ENCODE measurements at places on chromosomes 12 and 14.

DNA sequence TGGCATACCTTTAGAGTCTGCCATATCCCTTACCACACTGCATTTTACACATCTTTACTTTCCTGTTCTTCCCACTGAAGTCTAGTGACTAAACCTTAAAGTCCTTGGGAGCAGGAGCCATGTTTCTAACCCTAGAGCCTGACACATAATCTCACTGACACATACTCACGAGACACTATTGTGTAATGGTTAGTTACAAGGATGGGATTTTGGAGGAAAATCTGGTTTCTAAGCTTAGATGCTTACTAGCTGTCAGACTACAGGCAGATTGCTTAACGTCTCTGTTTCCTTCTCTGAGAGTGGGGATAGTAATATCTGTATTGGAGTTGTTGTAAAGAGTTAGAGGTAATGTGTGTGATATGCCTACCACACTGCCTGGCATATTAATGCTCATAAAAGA, 6.2 kb upstream of the DYRK4 start:
- no peak for DNase-seq

DNA sequence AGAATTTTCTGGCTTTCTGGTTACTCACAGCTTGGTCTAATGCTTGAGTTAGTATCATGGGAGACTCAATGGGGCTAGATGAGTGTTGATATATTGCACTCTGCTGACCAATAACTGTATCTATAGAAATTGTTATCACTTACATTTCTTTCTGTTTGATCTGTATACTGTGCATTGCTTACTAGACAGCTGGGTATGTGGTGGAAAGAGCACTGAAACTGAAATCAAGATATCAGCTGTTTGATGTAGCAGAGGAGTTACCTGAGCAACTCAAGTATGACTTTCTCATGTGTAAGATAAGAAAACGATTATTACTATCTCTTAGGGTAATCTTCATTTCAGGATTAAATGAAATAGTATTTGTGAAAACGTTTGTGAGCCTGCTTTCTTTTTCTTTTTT, 183.0 kb downstream of the SLC15A5 start:
- DNase-seq: no peak

- DNase-seq: no peak
These were observed 56.7 kb downstream of the NTF3 start for GRCh38 chr12:5488626-5488955.

DNA sequence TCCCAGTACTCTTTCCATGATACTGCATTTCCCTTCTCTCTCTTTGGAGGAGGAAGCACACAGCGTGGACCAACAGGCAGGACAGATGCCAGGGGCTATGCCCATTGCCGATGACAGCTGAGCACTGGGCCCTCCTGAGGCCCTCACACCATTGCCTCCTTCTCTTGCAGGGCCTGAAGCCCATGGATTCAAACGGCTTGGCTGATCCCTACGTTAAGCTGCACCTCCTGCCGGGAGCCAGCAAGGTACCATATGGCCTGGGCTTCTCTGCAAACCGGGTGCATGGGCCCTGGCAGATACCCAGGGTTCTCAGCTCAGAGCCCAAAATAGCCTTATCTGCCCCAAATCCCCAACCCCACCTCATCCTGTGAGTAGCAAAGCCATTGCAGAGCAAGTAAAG, 25.2 kb upstream of the OAS1 start:
- no peak for DNase-seq

DNA sequence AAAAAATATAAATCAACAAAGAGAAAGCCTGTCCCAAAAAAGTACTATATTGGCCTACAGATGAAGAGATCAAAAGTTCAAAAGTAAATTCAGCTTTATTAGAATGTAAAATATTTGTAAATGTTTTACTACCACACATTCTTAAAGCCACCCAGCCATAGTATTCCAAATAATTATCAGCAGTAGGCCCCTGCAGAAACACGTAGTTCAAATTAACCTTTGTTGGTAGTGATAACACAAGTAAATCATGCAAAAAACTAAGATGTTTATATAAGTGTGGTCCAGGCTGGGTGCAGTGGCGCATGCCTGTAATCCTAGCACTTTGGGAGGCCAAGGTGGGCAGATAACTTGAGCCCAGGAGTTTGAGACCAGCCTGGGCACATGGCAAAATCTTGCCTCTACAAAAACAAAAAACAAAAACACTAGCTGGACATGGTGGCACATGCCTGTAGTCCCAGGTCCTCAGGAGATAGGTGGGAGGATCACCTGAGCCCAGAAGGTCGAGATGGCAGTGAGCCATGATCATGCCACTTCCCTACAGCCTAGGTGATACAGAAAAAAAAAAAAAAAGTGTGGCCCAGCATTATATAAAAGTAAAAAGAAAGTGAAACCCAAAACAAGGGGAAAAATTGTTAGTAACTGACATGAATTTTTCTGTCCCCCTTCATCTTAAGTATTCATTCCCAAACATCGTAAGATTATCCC, 17.9 kb downstream of the SPTLC2 start:
- DNase-seq: peak; percentile 49
